ENCODE measurements at places on chromosomes 5 and 9.

DNA sequence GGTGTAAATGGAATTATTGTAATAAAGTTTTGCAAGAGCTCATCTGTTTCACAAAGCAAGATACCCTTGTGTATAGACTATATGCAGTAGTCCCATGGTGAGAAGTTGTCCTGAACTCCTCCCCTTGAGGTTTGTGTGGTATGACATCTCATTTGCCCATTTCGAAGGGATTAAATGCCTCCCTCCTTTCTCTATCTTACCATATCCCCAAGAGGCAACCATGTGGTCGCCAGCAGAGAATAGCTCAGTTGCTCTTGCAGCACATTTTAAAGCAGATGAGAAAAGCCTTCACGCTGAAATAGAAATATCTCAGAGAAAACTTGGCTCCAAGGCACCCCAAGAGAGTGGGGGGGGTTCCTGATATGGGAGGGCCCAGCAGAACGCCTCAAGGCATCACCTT lies 4.6 kb downstream of the SEMA6A start:
- DNase-seq: no peak

DNA sequence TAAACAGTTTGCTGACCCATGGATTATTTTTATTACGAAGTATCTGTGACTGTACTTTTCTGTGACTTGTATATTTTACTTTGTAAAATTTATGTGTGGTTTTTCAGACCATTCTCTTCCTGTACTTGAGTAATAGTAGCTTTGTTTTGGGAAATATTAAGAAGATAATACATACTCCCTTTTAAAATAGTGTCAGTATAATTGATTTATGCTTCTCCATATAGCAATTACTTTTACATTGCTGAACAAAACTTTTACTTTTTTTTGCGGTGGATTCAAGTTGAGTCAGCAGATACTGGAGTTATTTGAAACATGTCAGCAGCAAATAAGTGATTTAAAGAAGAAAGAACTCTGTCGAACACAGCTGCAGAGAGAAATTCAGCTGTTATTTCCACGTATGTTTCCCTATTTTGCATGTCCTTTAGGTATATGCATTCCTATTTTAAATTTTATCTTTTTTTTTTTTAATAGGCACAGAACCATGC lies 28.4 kb downstream of the TENT2 start:
- no peak for DNase-seq

DNA sequence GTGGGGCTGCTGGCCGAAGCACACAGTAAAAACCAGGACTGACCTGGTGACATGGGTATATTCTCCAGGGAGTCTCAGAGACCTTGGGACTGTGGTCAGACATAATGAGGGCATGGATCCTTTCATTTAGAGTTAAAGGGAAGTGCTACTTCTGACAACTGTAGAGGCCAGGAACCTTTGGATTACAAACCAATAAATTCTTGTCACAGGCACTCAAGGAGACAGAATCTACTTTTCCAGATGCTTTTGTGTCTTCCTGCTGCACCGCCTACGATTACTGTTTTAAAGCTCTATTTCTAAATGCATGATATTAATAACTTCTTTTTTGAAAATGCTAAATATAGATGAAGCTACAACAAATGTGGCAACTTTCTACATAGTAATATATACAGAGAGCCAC lies 106.5 kb upstream of the LPAR1 start:
- DNase-seq: no peak

GRCh38 chr5:2206293-2207108 lies 323.8 kb upstream of the IRX4 start:
- no peak for DNase-seq

- DNase-seq: no peak
Observed at GRCh38 chr9:94931740-94932139, 205.2 kb downstream of the AOPEP start.

DNA sequence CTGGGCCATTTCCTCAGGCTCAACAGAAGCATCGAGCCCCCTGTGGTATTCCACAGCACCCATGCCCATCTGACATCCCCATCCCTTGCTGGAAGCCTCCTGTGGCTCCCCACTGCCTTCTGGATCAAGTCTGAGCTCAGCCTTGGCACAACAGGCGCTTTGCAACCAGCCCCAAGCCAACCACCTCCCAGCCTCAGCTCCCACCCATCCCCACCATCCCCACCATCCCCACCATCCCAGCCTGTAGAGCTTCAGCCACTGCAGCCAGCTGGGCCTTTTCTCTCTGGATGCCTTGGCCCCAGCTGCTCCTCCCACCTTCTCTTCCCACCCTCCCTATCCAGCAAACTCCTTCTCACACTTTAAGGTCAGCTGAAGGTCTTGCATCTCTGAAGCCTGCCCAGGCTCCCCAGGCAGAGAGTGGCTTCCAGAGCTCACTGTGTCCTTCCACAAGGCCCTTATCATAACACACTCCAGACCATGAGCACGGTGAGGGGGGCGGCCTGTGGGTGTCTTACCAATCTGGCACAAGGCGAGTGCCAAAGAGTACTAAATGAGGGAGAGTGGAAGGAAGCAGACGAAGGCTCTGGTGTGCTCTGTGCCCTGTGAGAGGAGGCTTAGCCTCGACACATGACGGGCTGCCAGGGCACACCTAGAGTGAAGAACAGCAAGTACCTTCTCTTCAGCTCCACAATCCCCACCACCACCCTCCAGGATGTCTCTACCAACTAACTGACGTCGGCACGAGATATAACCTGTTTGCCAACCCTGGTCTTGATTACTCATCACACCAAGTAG lies 6.5 kb downstream of the HIGD2A start:
- no peak for DNase-seq

DNA sequence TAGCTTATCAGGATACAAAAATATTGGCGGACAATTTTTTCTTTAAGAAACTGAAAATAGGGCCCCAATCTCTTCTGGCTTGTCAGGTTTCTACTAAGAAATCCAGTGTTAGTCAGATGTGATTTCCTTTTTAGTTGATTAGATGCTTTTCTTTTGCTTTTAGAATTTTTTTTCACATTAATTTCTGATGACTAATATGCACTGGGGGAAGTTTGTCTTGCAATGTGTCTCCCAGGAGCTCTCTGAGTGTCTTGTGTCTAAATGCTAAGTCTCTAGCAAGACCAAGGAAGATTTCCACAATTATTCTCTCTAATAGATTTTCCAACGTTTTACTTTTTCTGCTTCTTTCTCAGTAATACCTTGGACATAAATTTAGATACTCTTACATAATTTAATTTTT lies 559.8 kb upstream of the TYRP1 start:
- DNase-seq: no peak

All from stimulated activated CD4-positive, alpha-beta T cell treated with anti-CD3 and anti-CD28 coated beads, TNF-alpha, amount 100 ng/mL, for 4 hours (primary cell).